ENCODE measurements at places on chromosomes 2 and 18.

GRCh38 chr2:15844211-15844801, 96.0 kb upstream of the MYCN start:
- DNase-seq = no peak

GRCh38 chr18:22005191-22005841, 164.1 kb upstream of the GATA6 start:
- no peak for DNase-seq

DNA sequence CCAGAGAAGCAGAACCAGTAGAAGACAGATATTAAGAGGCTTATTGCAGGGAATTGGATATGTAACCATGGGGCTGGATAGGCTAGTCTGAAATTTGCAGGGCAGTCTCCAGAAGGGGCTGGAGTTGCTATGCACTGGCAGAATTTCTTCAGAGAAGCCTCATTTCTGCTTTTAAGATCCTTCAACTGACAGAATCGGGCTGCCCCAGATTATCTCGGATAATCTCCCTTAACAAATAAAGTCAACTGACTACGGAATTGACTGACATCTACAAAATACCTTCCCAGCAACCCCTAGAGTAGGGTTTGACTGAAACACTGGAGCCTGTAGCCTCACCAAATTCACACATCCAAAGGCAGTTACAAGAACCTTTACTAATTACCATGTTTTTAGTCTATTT, 136.4 kb downstream of the SOCS6 start:
- no peak for DNase-seq

- DNase-seq = no peak
Measured at GRCh38 chr2:224122542-224122941, 83.5 kb upstream of the SERPINE2 start.

- DNase-seq = no peak
Measured at GRCh38 chr18:63085611-63086010, 234.0 kb downstream of the BCL2 start.

DNA sequence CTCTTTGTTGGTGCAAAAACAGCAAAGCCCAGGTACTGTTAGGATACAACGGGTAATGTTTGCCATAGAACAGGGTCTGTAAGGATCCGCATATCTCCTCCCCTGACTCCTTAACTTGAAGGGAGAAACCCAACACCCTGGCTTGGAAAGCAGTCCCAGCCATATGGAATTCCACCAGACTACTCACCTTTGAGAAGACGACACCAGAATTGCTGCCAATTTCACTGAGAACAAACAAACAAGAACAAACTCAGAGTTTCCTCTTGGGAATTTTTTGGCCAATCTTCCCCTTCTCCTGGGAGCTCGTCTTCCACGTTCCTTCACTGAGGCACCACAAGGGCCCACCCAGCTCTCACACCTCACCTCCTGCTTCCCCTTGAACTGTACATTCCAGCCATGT, 29.2 kb downstream of the CAPN14 start:
- DNase-seq = no peak

DNA sequence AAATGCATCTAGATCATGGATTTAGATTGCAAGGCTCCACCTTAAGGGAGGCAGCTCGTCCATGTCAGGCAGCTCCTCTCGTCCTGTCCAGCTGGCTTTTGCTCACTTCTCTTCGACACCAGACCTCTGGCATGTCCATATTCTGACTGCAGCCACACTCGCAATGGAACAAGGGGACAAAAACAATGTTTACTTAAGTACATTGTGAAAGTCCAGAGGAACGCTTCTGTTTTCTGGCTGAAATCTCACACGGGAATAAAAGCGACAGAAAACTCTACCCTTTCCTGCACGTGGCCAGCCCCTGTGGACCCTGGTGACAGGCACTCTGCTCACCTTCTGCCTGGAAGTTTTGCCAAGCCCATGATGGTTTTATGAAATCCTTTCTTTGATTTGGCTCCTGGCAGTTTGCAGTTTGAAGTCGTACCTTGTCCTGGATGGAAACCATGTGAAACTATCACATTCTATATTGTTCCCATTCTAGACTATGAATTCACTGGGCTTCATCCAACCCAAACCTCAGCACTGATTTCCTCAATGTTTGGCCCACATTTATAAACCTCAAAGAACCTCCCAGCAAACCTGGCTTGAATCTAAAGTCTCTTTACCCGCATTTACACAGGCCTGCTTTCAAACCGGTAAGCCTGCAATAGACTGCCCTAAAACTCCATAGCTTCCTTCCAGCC, 134.3 kb upstream of the PIEZO2 start:
- DNase-seq = no peak

DNA sequence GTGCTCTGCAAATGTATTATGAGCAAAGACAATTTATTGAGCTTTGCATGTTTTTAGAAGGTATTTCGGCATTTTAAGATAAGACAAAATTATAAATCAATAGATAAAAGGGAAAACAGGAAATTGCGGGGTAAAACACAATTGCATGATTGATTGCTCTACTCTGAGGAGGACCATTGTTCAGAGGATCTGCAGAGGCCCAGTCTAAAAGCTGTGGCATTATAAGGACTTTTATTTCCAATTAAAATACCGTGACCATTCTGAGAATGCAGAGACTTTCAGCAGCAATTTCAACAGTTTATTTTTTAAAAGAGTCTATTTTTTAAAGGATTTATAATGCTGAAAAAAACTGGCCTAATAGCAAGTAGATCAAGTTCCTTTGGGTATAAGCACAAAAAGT, 62.0 kb downstream of the TPGS2 start:
- DNase-seq = no peak

- DNase-seq = no peak
Measured at GRCh38 chr2:221657806-221658205, 85.7 kb upstream of the EPHA4 start.

- no peak for DNase-seq
Measured at GRCh38 chr18:39698436-39698835, 2132.8 kb upstream of the CELF4 start.

- no peak for DNase-seq
Measured at GRCh38 chr2:25146896-25147295, 21.5 kb downstream of the POMC start.

- DNase-seq = no peak
Measured at GRCh38 chr2:62465741-62466502, 40.1 kb downstream of the TMEM17 start.

DNA sequence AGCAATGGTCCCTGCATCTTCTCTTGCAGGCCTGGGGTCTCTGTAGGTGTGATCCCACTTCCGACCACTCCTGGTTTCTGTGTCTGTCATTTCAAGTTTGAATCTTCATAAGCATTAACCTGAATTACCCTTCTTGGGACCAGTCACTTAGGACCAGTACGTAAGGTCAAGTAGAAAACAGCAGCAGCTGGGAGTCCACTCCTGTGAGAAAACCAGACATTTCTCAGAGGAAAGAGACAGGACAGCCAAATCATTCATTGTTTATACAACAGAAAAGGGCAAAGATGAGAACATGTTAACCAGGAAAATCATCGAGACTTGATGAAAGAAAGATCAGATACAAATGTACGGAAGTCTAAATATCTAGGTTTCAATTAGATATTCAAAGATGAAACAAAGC, 163.0 kb downstream of the MREG start:
- DNase-seq = no peak

DNA sequence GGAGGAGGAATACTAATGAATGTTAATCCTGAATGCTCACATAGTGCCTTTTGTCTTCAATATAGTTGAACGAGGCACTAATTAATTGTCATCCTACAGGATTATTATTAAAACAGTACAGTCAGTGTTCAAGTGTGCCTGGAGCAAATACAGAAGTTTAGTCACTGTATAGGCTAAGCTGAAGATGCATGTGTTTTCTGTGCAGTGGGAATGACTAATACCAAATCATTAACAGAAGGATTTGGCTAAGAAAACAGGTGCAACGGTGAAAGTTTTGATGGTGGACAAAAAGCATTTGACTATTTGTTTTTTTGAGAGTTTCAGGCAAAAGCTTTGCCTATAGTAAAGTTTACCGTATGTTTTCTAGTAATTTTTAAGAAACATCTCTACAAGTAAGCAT, 62.8 kb downstream of the DCC start:
- no peak for DNase-seq

DNA sequence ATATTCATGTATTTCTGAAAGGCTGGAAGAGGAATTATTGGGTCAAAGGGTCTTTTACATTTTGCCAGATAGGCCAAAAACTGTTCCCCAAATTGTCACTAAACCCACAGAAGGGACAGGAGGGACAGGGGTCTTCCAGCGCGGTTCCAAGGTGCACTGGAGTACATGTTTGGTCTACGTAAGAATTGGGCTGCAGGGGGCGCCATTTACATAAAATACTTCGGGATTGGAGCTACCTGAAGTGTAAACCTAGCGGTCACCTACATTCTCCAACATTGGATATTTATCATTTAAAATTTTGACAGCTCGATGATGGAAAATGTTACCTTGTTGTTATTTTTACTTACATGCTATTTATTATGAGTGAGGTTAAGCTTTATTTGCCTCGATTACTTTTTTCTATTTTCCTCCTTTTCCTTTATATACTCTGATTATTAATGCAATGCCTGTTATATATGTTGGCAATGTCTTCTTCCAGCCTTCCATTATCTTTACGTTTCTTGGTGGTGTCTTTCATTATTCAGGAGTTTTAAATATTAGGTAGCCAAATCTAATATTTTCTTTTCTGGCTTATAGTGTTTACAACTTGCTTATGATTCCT, 43.0 kb upstream of the RAB6C start:
- no peak for DNase-seq

- no peak for DNase-seq
Measured at GRCh38 chr2:231127936-231128335, 3.1 kb upstream of the HTR2B start.

GRCh38 chr2:84546551-84546950, 30.3 kb downstream of the DNAH6 start:
- no peak for DNase-seq

- DNase-seq = no peak
Measured at GRCh38 chr2:204574486-204574885, 29.2 kb downstream of the PARD3B start.

- no peak for DNase-seq
Measured at GRCh38 chr18:75406491-75407445, 20.7 kb downstream of the SMIM21 start.

DNA sequence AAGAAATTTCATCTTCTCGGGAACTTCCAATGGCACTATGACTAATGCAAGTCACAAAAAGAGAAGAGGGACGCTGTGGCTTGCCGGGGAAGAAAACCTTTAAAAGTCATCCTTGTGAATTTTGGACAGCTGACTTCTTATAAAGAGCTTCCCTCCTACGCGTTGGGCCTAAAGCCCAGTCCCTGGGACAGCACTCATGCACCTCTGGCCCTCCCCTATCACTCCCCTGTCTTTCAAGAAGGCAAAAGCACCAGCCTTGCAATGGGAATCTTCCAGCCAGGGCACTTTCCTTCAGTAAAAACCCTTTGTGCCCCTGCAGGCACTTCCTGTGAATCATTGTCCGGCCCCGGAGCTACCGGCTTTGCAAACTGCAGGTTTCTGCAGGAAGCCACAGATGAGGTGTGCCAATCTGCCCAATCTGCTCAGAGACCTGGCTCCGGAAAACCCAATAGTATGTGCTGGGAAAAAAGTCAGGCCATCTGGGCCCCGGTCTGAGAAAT, 7.1 kb downstream of the MREG start:
- no peak for DNase-seq

- no peak for DNase-seq
Measured at GRCh38 chr2:224563537-224563936, 21.6 kb downstream of the CUL3 start.

DNA sequence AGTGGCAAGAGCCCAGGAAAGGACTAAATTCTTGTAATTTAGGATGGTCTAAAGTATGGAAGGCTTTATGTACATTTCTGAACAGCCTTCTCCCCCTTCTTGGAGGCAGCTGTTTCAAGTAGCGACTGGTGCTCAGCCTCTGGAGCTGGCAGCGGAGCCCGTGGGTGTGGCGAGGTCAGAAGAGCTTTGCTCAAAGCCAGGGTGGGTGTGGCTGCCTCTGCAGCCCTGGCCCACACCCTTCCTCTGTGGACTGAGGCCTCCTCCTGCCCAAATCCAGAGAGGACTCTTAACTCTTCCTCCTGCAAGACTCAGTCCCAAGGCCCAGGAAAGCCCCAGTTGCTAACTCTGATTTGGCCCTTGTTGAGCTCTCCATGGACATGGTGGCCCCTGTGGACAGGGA, 202.1 kb upstream of the REV1 start:
- DNase-seq = no peak

GRCh38 chr2:236430584-236430983, 139.0 kb upstream of the ACKR3 start:
- DNase-seq = no peak

- peak; percentile 30 for DNase-seq
Measured at GRCh38 chr2:213065583-213066442, 85.6 kb downstream of the IKZF2 start.
